Endothelial cell of umbilical vein (primary cell): ENCODE measurements at places on chromosomes 1 and 21. TPM values are rescaled to one million over a fixed set of nuclear protein-coding genes. Genes with fewer than 3 reads are reported as not detected.

DNA sequence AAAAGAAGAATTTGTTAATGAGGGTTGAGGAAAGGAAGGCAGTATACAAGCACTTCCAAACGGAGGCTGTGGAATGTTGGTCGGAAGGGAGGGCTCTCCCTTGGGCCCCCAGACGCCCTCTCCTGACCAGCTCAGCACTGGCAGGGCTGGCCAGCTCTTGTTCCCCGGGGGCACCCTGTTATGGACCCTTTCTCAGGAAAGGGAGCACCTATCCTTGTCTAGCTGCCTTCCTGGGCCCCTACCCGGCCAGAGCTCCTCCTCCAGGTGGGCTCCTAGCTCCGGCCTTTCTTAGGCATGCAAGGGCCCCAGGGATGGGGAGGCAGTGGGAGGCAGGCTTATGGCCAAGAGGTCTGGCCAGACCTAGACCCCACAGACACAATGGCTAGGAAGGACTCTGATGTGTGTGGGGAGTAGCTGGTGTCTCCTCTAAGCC, 926 bp downstream of the BLACAT1 start:
- no peak for DNase-seq

DNA sequence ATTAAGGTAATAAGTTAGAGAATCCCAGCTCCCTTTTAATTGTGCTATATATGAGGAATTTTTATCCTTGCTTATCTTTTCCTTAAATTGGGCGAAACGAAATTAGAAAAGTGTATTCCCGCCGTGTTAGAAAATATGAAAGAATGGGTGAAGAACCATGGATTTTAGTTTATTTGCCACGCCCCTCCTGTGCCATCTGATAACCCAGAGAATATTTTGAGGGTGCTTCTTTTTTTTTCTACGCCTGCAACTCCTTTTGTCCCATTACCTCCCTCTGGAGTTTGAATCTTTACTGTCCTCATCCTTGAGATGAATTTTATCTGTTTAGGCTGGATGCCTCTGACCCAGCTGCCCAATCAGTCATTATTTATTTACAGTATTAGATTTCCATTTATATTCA, 1.6 kb downstream of the TLCD4 start:
- DNase-seq: no peak

DNA sequence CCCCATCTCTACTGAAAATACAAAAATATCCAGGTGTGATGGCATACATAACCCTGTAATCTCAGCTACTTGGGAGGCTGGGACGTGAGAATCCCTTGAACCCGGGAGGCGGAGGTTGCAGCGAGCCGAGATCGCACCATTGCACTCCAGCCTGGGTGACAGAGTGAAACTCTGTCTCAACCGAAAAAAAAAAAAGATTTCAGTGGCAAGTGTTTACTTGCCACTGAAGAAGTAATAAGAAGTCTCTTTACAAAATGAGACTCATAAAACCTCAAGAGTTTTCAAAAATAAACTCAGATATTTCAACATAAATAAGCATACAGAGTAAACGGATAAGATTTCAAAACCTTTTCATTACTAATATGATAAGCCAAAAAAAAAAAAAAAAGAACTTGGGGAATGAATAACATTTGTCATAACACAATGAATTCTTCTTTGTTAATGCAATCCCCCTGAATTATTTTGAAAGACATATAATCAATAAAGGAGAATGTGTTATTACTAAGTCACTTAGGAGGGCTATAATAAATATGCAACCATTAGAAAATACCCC, 34.2 kb upstream of the EXO1 start:
- no peak for DNase-seq

DNA sequence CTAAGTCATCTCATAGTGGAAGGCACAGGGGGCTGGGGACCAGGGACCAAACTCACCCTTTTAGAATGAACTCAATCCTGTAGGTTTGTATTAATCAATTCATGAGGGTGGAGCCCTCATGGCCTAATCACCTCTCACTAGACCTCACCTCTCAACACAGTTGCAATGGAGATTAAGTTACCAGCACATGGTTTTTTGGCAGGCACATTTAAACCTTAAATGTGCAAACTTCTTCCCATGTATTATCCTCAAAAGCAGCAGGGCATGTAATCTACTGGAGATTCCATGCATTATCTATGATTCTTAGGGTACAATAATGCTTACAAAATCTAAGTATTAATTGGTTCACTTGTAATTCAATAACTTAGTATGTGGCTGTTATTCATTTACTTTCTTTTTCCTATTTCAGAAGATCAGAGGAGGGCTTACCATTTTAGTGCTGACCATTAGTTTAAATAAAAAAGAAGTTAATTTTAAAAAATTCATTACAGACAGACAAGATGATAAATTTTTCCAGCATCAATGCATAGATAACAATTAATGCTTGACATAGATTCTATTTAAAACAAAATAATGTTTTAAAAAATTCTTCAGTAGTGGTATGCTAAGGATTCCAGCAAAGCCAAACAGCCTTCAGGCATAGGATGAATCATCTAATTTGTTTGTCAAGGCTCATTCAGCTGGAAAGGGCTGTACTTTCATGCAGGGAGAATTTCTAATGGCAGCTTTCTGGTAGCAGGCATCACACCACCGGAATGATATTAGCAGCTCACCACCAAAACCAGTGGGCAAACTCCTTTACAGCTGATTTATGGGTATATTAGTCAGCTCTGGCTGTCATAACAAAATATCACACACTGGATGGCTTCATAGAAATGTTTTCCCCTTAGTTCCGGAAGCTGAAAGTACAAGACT, 124.6 kb upstream of the ZNF648 start:
- DNase-seq: no peak

- DNase-seq: no peak
These were observed 220.7 kb downstream of the LTN1 start for GRCh38 chr21:28771790-28772501.

- DNase-seq: no peak
These were observed 18.4 kb upstream of the IL10 start for GRCh38 chr1:206790502-206791250.

DNA sequence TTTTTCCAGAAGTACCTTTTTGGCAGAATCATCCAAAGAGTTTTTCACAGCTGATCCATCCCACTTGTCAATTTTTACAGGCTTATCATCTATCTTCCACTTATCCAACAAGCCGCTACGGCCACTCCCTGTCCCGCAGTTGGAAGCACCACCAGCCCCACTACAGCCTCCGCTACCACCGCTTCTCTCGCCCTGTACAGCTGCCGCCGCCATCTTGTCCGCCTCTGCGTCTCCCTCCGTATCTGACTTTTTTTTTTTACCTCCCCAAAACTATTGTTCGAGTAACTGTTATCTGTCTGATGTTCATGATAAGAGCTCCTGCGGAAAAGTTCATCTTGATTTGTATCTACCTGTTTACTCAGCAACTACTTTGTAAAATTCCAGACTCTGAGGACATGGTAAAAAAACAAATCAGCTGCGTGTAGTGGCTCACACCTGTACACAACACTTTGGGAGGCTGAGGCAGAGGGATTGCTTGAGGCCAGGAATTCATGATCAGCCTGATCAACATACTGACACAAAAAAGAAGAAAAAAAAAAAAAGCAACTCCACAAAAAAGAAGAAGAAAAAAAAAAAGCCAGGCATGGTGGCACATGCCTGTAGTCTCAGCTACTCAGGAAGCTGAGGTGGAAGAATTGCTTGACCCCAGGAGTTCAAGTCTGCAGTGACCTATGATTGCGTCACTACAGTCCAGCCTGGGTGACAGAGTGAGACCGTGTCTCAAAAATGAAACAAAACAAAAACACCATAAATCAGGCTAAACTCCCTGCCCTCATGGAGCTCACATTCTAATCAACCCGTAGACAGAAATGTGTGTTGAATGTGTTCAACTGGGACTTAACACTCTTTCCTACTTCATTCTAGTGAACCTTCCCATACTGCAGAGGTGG, 8.0 kb upstream of the EYA3 start:
- no peak for DNase-seq

GRCh38 chr1:91057784-91058183, 35.9 kb upstream of the ZNF644 start:
- no peak for DNase-seq

GRCh38 chr1:34929853-34930701, 627 bp upstream of the DLGAP3 start:
- no peak for DNase-seq

DNA sequence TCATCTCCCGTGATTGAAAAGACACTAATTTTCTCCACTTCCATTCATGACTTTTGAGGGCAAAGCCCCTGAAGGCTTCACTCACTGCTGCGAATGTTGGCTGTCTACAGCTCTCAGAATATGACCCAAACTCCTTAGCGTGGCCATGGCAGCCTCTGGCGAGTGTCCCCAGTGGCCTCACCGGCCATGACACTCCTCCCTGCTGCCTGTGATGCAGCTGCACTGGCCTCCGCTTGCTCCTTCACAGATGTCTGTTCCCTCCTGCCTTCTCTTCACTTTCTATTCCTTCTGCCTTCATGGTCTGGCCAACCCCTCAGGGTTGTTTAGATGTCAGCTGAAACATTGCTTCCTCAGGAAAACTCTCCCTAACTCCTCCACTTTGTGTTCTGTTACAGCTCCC, 30.8 kb upstream of the PTPRF start:
- DNase-seq: no peak

- DNase-seq: no peak
These were observed 298.6 kb upstream of the AJAP1 start for GRCh38 chr1:4355839-4356238.

- no peak for DNase-seq
These were observed 55.8 kb downstream of the H3-3A start for GRCh38 chr1:226118357-226118756.

DNA sequence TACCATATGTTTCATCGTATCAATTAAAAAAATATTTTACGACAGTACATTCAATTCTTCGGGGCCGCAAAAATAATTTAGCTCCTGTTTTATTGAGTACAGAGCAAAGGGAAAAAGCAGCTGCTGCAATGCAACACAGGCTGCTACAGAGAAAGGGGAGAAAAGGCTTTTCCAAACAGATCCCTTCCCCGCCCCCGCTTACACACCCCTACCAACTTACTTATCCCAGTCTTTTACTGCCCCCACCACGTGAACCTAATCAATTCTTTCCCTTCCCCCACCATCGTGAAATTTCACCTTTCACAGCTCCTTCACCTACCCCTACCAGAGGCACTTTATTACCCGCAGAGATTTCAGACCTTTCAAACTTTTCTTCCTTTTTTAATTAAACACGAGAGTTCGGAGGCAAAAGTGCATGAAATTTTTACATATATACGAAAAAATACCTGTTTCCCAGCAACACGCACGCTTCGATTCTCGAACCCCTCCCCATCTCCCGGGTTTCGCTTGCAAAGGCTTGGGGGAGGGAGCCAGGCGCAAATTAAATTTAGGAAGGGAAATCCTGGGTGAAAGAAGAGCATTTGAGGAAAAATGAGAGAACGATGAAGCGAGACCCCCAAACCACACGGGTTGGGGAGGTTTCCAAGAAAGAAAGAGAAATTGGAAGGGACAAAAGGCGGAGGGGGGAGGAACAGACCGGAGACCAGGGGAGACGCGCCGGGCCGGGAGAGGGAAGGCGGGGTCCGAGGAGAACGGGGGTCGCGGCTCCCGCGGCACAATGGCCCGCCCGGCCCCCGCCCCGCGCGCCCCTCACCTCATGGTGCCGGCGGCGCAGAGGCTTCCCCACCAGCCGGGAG, 823 bp downstream of the ENAH start:
- no peak for DNase-seq

CFHR1 gene
- total RNA-seq: not detected in 2 replicates

OR10K2 gene
- not detected in 2 replicates for total RNA-seq

RIPPLY3 gene
- not detected in 2 replicates for total RNA-seq

LIPI gene
- total RNA-seq: not detected in 2 replicates

CD1B gene
- total RNA-seq: not detected in 2 replicates

PDE9A gene
- total RNA-seq: 1.5 and 2.2 TPM in 2 replicates

ICOSLG gene
- 2.9 and 3.4 TPM in 2 replicates for total RNA-seq

MYBPH gene
- total RNA-seq: not detected in 2 replicates
